CD4-positive, alpha-beta T cell treated with Interleukin-21 for 1 hour (primary cell): ENCODE measurements at places on chromosomes 3 and 15.

DNA sequence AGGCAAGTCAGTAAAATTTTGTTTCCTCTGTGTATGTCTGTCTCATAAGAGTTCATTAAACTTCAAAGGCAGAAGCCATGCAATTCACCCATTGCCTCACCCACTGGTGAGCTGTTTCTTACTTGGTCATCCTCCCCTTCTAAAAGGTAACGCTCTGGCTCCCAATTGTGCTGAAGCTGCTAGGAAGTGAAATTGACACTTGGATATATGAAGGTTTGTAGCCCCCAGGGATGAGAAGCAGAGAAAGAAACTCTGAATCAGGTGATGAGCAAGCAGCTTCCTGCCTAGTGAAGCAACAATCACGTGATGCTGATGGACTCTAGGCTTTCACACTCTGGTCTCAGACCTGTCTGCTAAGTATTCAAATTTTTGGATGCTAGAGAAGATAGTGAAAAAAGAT, 70.7 kb downstream of the CD200R1L start:
- DNase-seq = no peak

DNA sequence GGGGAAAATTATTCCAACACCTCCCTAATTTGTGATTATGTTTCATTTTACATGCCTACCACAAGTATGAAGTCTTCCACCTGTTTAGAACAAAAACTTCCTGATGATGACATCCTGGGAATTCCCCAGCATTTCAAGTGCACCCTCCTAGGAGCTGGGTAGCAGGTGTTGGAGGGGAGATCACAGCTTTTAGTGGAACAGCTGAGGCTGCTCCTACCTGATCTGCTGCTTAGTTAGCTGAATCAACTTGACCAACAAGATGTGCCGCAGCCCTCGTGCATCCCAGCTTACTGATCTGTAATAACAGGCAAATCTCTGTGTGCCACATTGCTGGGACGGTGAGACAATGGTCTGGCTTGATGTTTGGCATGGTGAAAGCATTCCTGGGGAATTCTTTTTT, 29.7 kb downstream of the TRAK1 start:
- DNase-seq = no peak

GRCh38 chr3:4850211-4850927, 128.9 kb upstream of the BHLHE40 start:
- peak; percentile 60 for DNase-seq

- no peak for DNase-seq
Measured at GRCh38 chr3:150062492-150062891, 91.8 kb upstream of the PFN2 start.

- DNase-seq = no peak
Measured at GRCh38 chr3:63442918-63443317, 164.8 kb downstream of the SYNPR start.

- no peak for DNase-seq
Measured at GRCh38 chr15:56736308-56736707, 3.0 kb upstream of the ZNF280D start.

DNA sequence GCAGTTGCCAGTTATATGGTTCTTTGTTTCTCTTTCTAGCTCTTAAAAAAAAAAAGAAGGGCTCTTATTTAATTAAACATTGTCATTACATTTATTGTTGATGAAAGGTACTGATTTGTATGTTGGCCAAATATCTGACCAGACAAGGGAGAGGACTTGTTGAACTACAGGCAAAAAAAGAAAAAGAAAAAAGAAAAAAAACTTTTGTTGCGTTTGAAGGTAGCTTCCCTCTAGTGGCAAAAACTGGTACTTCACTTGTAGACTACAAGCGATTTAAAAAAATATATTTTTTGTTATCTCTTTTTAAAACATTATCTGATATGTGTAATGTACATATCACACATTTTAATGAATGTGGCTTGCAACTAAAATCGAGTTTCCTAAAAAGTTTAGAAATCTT, 280.6 kb downstream of the ROBO2 start:
- no peak for DNase-seq

DNA sequence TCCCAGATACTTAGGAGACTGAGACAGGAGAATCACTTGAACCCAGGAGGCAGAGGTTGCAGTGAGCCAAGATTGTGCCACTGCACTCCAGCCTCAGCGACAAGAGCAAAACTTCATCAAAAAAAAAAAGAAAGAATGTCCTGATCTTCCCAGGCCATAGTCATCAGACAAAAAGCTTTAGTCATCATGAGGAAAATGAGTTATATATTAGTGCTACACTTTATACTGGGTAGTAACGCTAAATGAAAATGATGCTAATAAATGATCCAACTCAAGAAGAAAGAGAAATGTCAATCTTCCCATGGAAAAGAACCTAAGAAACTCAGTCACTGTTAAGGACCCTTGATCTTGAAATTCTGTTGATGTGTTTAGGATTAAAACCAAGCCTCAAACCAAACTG, 26.3 kb upstream of the TRIM59 start:
- DNase-seq = no peak

DNA sequence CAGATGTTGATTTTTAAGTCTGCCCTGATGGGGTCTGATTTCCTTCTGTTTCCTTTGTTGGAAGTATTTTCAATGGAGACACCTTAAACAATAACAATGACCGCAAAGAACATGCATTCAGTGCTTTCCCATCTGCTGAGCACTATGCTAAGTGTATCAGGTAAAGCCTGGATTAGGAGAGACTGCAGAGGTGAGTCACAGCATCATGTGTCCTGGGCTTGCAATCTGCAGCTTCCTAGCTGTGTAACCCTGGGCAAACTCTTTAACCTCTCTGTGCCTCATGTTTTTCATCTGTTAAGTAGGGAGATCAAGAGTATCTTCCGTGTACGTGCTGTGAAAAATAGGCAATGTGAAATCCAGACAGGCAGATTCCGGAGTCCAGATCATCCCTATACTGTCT, 13.3 kb upstream of the CHRNB4 start:
- no peak for DNase-seq

GRCh38 chr3:176919836-176920765, 277.2 kb downstream of the TBL1XR1 start:
- DNase-seq = no peak

GRCh38 chr3:52181543-52181942, 16.4 kb upstream of the ALAS1 start:
- no peak for DNase-seq

DNA sequence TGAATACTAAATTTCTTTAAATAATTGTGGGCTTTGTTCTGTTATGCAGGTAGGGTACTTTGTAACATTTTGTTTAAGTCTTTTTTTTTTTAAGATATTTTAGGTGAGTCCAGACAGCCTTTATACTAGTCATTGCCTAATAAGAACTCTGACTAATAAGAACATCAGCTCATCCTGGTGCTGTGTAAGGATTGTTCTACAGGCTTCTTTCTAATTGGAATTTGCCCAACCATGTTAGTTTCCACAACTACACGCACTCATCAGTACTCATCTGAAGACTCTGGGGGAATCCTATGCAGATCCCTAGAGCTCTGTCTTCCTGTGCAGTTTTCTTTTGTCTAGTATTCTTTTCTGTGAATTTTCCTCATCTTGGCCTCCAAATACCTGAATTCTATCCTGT, 741.8 kb downstream of the IGSF11 start:
- no peak for DNase-seq

DNA sequence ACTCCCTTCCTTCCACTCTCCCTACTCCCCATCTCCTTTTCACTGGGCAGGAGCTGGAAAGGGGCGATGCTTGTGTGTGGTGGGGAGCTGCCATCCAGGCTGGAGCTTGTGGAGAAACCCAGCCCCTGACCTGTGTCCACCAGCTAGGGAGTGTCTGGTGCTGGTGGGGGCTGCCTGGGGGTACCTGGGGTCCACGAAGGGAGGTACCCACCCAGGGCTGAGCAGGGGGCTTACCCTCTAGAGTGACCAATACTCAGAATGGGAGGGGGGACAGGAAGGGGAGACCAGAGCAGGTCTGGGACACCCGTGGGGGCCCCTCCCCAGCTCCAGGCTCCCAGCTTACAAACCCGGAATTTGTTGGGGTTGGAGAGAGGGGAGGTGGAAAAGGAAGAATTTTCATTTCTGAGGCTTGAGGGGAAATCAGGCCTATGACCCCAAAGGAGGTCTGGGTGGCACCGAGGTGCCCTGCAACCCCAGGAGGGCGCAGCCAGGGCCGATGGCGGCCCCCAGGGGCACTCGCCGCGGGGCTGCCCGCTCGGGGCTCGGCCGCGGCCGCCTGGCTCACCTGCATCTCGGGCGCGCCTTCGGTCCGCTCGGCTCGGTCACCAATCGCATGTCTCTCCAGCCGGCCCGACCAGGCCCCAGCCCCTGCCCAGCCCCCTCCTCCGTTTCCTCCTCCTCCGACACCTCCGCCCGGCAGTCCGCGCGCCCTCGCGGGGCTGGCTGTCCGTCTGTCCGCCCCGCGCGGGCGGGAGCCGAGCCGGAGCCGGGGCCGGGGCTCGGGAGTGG, 773 bp downstream of the LINGO1 start:
- DNase-seq = no peak

DNA sequence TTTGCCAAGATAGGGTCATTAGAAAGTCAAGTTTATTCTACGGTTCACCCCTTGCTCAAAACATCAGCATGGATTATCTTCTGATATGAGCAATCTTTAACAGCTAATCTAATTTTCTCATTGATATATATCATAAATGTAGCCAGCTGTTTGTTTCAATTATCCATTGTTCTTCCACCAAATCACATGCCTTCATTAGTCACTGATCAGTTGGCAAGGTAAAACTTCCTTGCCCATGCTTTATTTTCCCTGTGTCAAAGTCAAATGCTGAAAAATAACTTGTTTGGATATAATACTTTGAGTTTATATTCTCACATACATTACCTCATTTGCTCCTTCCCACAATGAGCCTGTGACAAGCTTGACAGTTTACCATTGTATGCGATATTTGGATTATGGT, 60.6 kb downstream of the DPH6 start:
- DNase-seq = no peak

DNA sequence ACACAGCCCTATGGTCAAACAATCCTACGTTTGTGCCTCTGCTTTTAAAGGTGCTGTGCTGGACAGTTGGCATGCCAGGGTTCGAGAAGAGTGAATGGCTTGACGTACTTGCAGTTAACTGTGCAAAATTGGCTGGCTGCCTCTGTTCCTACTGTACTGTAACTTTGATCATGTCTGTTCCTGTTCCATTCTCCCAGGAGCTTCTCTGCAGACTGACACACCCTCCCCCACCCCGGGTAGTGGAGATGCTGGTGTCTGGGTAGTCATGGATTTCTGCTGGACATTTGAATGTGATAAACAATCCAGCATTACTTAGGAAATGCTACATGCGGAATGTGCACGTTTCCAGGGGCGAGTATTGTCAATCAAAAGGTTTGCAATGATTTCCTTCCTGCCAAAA, 6.5 kb upstream of the VILL start:
- DNase-seq = no peak

GRCh38 chr3:177358091-177358976, 161.1 kb upstream of the TBL1XR1 start:
- peak; percentile 83 for DNase-seq

DNA sequence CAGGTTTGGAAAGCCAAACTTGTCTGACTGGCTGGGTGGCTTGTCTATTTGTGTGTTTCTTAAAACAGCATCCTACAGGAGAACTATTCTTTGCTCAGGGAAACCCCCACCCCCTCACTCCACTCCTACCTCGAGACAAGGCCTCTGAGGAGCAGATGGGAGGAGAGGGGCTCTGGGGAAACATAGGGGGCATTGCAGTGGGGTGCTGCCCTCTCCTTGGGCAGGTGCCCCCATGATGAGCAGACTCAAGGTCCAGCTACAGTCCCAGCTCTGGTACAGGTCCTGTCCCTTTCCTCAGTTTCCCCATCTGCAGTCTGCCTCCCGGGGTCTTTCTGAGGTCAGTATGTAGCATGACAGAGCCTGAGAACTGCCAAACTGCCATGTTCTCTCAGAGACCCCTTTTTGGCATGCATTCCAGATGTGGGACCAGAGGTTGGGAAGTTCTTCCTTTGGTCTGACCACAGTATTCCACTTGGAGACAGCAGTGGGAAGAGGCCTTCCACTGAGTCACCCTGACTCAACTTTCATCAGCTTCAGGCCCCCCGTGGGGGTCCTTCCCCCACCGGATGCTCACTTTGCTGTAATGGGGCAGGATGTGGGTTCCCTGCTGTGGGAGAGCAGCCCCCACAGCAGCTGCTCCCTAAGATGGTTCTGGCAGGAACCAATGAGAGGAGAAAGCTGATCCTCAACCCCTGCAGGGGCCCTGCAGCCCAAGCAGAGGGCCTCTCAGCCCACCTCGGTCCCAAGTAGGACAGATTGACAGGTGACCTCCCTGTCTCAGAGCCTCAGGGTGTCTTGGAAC, 32.3 kb upstream of the CYP11A1 start:
- peak; percentile 39 for DNase-seq

GRCh38 chr3:10021856-10022775, 4.1 kb upstream of the FANCD2 start:
- DNase-seq = no peak

GRCh38 chr3:50112462-50112861, 23.7 kb downstream of the RBM5 start:
- DNase-seq = no peak

DNA sequence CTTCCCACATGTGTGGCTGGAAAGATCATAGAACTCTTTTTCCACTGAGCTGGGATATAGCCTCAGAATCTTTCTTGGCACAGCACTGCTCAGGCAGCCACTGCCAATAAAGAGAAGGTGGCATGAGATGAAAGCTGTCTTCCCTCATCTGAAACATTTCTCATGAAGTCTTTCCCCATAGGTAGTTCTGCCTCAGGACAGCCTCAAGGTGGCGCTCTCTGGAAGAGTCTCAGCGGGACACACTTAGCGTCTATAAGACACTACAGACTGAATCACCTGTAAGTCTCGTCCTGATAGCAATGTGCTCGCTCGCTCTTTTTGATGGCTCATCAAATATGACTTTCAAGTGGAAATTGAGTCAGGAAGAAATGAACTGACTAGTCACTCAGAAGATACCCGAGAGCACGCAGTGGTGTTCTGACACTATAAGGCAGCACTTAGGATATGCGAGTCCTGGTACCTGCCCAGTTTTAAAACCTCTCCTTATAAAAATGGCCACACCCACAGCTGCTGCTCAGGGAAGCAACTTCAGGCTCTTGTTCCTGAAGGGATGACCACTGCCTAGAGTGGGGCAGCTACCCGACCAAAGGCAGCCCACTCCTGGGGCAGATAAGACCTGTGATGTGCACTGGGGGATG, 269.5 kb downstream of the SUCLG2 start:
- DNase-seq = peak; percentile 40

GRCh38 chr3:133973249-133973980, 56.3 kb downstream of the SLCO2A1 start:
- DNase-seq = no peak
